ENCODE measurements at places on chromosomes 1 and 21.

DNA sequence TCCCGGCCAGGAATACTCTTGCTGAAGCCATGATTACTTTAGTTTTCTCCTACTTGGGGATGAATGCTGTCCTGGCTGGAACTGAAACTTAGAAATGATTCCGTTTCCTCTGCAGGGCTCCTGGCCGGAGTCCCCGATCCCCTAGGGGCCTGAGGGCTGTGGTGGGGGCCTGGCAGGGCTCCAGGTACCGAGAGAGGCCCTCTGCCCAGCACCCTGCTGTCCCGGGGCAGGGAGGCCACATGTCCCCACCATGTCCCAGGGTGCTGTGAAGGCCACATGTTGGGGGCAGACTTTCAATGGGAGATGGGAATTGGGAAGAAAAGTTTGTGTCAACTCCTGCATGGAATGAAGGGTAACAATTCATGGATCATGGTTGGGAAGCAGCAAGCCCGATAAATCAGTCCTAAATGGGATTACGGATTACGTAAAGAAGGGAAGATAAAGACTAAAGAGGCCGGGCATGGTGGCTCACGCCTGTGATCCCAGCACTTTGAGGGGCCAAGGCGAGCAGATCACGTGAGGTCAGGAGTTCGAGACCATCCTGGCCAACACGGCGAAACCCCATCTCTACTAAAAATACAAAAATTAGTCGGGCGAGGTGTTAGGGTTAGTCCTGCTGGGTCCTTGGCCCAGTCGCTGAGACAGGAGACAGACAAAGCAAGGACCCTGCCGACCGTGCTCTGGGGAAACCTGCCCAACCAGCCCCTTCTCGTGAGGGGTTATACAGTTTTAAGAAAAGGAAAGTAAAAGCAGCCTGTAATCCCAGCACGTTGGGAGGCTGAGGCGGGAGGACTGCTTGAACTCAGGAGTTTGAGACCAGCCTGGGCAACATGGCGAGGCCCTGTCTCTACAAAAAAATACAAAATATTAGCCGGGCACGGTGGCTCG, 37.6 kb downstream of the MORN1 start:
- DNase-seq, result no peak

GRCh38 chr1:248813546-248813945, 12.2 kb downstream of the SH3BP5L start:
- no peak for DNase-seq

- DNase-seq, result no peak
These were observed 522 bp downstream of the DISP3 start for GRCh38 chr1:11479375-11479979.

GRCh38 chr1:2526824-2527555, 594 bp upstream of the PANK4 start:
- peak; percentile 39 for DNase-seq

GRCh38 chr1:162292422-162292849, 84.2 kb downstream of the SPATA46 start:
- DNase-seq, result no peak

DNA sequence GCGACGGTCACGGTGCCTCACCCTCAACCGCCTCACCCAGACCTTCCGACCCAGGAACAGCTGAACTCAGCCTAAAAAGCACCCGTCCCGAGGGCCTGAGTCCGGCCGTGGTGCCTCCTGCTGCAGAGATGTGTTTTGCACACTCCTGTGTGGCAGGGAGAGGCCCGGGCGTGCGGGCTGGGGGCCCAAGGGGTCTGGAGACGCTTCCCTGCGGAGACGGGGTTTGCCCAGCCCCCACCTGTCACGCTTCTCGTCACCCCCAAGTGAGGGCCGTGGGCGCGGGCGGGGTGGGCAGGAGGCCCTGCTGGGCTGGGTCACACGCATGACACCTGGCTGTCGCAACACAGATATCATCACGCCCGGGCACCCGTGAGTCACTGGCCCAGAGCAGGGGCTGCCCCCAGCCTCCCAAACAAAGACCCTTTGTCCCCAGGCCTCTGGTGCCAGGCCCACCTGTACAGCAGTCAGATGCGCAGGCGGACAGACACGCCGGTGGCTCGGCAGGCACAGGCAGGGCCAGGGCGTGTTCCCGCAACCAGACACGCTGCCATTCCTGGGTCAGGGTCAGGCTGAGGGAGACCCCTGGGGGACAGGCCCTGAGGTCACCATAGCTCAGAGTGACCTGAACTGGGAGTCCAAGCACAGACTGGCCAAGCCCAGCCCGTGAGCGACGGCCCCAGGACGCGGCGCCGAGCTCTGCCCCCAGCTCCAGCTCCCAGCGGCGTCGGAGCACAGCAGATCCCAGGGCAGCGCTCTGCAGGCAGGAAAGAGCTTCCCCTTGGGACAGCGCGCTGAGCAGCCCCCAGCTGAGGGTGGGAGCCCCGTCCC, 6.1 kb downstream of the B3GALT6 start:
- no peak for DNase-seq

DNA sequence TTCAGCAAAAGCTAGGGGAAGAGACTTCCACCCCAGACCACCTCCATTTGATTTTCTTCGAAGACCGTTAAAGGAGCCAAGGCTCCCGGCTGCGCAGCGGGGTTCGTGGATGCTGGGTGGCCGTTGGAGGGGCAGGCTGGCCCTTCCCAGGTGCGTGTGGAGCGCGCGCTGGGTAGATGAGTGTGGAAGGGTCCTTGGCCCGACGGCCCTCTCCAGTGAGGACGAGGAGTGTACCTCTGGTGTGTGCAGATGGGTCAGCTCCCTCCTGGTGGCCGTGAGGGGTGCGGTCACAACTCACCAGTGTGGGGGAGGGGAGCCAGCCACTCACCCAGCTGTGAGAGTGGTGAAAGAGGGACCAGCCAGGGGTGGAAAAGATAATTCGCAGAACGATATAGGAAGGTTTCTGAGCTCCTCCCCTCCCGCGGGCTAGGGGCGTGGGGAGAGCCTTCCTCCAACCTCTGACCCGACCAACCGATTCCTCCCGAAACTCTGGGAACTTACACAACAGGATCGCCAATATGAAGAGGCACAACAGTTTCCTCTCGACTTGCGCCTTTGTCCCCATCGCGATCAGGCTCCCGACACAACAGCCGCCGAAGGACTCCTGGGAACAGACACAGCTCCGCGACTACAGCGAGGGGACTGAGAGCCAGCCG, at the start of gene F11R:
F11R (minus strand) TSS at position 644 of the 656 bp plus-strand sequence; CDS start at position 565, 79 bp downstream.
- peak; percentile 62 for DNase-seq

- no peak for DNase-seq
These were observed 9.6 kb upstream of the ECE1 start for GRCh38 chr1:21299780-21300395.

DNA sequence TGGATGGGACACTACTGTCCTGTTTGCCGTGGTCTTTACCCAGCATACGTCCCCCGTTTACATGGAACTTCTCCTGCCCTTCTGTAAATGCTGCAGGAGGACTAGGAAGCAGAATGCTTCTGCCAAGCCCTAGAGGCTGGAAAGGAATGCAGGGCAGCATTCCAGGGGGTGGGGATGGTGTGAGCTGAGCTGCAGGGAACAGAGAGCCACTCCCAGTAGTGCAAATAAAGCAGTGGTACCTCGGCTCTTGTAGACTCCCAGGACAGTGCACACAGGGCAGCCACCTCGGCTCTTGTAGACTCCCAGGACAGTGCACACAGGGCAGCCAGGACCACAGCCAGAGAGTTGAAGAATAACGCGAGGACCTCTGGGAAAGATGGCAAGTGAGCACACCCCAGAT, 35.4 kb downstream of the PTPRU start:
- DNase-seq, result no peak

DNA sequence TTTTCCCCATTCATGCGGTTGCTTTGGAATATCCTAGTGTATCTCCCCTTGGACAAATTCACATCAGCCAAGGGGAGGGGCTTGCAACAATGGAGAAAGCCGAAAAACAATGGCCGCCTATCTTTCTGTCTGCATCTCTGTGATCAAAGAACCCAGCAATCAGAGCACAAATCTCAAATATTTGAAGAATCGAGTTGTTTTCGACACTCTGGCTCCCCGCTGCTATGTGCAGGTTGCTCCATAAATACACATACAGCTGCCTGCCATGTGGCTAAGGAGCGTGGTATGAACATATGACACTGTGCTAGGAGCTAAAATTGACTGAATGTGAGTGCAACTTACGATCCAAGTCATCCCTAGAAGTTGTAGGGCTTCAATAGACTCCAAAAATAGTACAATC, 8.5 kb downstream of the CFHR4 start:
- no peak for DNase-seq

- no peak for DNase-seq
These were observed 60.4 kb upstream of the ENAH start for GRCh38 chr1:225713281-225713680.

GRCh38 chr1:237670302-237670701, 220.4 kb downstream of the ZP4 start:
- no peak for DNase-seq

DNA sequence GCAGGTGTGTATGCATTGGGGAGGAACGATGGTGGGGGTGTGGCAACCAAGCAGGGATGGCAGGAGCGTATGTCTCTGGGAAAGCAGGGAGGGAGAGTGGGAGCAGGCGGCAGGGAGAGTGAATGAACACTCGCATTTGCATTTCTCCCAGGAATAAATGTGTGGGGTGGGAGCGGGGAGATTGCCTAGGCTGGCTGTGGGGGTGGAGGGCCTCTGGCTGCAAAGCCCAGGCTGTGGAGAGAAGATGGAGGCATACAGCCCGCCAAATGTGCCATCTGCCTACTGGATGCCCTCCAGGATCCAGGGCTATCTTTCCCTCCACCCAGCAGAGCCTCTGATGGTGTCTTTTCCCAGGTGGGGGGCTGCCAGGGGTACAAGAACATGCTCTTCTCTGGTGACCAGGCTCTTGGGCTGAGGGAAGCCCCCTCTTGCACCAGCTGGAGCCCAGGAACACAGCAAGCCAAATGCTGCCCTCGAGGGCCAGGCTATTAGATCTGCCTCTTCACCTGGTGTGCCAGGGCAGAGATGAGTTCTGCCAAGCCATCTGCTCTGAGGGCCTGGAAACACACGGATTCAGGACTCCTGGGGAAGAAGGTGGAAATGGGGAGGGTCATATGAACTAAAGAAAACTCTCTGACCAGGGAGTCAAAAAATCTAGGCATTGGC, 1.7 kb upstream of the OPTC start:
- no peak for DNase-seq

DNA sequence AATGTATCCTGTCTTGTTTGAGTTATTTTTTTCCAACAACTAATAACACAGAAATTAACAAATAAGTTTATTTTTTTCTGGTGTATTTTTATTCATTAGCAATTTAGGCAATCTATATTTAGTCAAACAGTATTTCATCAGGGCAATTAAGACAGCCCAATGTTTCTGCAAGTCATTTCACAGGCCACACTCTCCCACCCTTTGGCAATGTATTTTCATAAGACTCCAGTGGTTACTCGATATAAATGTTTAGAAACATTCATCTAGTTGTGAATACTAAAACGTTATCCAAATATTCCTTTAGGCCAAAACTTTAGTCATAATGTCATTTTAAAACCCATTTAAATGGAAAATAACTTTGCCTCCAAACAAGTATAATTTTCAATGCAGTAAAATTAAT, 142.1 kb downstream of the KCNT2 start:
- no peak for DNase-seq

DNA sequence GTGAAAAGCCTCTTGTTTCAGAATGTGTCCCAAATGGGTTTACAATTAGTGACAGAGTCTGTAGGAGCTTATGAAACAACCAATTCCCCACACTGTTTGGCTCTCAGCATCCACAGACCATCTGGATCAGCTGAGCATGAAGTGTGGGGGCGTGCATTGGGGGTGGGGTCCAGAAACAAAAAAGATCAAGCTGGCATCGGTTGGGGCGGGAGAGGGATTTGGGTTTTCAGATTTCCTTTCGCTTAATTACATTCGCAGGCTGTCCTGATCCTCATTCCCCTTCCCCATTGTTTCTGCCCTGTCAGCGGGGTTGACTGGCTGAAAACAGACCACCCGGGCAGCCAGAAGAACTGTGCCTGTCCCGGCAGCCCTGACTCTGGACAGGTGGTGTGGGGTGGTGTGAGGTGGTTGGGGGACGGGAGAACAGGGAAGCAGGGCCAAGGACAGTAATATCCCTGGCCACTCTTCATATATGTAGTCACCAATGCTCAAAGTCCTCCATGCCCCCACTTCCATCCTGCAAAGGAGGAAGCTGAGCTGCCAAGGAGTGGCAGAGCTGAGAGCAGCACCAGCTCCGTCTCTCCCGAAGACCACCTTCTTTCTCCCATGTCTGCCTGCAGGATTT, 92.0 kb downstream of the IER5 start:
- DNase-seq, result no peak

- DNase-seq, result no peak
These were observed 14.3 kb downstream of the ZNF670 start for GRCh38 chr1:247064304-247064703.

DNA sequence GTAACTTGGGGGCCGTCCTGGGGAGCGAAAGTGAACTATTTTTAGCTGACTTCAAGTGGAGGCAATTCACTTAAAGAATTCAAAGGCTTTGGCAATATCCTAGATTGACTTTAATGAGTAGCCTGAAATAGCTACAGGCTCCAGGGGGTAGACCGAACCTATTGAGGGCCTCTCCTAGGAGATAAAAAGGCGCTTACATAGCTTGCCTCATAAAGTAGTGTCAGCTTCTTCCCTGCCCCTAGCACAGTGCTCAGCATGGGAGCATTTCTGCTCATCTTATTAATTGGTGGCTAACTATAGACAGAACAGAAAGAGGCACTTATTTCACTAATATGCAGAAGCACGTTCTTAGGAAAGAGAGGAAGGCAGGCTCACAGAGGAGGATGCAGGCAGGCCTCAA, 12.3 kb upstream of the CTNNBIP1 start:
- DNase-seq, result no peak

DNA sequence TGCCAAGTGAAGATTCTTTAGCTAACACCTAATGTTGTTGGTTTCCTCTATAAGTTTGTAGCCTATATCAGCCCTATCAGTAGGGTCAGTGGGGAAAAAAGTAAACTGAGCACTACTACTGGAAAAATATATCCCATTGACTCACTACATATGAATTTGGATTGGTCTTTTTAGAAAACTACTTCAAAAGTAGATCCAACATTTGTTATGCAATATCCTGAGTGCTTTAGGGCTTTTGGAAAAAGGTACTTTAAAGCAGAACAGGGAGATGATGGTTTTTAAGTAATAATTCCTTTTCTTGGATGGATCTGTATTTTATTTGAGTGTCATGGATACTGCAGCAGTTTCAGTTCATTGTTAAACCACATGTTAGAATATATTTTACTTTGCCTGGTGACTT, 7.1 kb downstream of the C1orf21 start:
- DNase-seq, result no peak
